KG1 (cell line): ENCODE measurements at places on chromosomes 16 and 17.

GRCh38 chr17:64074704-64075426 is 54.4 kb upstream of the ICAM2 start:
- DNase-seq, result no peak

GRCh38 chr17:43368740-43369506 is 29.9 kb upstream of the ARL4D start:
- DNase-seq, result peak; percentile 76

DNA sequence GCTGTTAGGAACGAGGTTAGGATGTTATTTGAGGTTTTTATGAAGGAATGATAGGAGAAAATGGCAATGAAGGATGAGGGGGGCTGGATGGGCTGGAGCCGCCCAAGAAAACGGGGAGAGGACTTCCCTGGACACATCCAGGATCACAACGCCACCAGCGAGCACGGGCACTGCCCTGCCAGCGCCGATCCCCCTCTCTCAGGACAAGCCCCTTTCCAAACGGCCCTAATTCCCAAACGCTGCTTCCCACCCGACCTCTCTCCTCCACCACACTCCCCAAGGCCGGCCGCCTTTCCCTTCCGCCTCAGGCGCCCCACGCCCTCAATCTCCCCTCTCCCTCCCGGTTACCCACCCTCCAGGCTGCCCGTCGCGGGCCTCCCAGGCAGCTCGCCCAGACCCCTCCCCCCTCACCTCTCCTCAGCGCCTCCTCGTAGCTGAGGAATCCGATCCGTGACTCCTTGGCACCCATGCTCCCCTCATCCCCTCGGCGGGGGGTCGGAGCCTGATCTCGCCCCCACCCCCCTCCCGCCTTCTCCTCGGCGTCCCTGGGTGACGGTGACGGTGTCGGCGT is 377 bp downstream of the USP32 start:
- DNase-seq, result no peak

- DNase-seq, result no peak
Measured at GRCh38 chr17:38613981-38614779, 8.4 kb upstream of the SRCIN1 start.

- no peak for DNase-seq
Measured at GRCh38 chr16:19804538-19805323, 79.9 kb downstream of the GPRC5B start.

DNA sequence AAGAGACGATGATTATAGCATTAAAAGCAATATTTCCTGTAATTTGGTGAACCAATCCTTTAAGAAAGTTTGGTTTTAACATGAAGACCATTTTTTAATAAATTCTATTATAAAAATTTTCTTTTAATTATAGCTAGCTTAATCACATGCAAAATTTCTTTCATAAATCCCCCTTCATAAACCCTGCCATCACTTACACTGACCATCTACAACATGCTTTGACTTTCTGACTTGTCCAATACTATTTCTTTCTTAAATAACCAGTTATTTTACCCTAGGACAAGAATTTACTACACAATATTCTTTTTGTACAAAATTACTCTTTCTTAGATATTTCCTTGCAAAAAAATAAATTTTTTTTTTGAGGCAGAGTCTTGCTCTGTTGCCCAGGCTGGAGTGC is 1334.8 kb downstream of the CDH11 start:
- DNase-seq, result no peak

- no peak for DNase-seq
Measured at GRCh38 chr16:73231944-73232554, 184.1 kb upstream of the ZFHX3 start.

- no peak for DNase-seq
Measured at GRCh38 chr17:7112510-7113108, 2.0 kb downstream of the ASGR2 start.

DNA sequence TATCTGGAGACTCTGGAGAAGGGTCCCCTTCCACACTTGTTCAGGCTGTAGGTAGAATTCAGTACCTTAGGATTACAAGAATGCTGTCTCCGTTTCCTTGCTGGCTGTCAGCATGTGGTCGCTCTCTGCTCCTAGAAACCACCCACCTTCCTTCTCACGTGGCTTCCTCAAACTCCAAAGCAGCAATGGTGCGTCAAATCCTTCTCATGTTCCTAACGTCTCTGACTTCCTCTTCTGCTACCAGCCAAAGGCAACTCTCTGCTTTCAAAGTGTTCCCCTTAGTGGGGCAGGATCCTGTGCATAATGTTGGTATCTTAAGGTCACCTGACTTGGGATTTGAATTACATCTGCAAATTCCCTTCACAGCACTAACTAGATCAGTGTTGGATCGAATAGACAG is 30.9 kb upstream of the DYNLRB2 start:
- DNase-seq, result no peak

DNA sequence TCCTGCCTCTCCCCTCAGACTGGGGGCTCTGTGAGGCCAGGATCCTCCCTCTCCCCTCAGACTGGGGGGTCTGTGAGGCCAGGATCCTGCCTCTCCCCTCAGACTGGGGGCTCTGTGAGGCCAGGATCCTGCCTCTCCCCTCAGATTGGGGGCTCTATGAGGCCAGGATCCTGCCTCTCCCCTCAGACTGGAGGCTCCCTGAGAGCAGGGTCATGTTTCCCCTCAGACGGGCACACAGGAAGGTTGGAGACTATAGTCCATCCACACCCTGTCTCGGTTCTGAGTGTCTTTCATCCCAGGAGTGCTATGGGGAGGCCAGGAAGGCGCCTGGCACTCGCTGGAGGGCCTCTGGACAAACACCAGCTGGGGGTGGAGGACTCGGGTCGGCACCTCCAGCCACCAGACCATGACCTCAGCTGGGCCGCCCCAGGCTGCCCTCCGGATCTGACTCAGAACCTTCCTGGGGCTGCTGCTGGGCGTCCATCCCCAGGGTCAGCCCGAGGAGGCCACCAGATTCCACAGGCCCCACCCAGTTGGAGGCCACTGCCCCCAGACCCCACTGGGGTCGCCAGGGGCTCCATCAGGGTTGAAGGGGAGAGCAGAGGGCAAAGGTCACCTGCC is 21.9 kb upstream of the DLX4 start:
- no peak for DNase-seq

DNA sequence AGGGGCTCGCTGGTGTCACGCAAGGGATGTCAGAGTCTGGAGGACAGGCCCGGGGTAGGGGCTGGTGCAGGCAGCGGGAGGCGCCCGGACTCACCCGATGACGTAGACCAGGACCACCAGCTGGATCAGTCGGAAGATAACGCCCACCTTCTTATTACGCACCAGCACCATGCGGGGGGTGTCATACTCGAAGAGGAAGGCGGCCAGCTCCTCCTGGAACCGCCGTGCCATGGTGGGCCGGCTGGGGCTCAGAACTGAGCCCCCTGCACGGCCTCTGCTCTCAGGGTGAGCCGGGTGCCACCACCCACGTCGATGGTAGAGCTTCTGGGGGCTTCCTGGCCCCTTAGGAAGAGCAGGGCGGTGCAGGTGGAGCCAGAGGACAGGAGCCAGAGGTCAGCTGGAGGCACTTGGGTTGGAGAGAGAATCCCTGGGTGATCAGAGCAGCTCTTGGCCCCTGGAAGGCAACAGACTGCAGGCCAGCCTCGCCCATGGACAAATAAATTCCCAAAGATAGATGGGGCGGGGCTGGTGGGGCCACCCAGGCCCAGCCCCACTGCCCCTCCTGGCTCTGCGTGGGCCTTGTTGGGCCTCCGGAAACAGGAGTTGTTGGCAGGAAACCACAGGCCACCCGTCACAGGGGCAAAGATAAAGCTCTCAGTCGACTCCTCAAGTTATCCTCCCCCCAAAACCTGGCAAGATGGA is at the start of gene P2RX1:
Gene P2RX1, minus strand, starts transcription at position 471 of the 702 bp plus-strand sequence. Its CDS starts 240 bp downstream, at position 231.
- peak; percentile 57 for DNase-seq

GRCh38 chr16:14961405-14962186 is 13.2 kb upstream of the PDXDC1 start:
- no peak for DNase-seq

- DNase-seq, result no peak
Measured at GRCh38 chr16:3761375-3762106, 44.2 kb upstream of the TRAP1 start.

DNA sequence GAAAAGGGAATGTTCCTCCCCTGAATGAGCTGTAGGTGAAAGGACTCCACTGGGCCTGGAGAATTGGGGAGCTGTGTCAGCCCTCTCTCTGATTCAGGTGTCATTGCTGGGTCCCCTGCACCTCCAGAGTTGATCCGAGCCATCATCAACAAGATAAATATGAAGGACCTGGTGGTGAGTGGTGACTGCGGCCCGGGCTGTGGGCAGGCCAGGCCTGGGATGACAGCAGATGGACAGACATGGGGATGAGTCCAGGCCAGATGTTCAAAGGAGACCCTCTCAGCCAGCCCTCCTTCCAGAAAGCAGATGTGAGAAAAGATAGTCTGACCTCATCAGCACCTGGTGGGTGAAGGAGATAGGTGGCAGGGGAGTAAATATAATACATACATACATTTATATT is 4.6 kb downstream of the CHAD start:
- DNase-seq, result no peak

GRCh38 chr17:57767561-57767960 is 22.5 kb upstream of the CCDC182 start:
- no peak for DNase-seq

DNA sequence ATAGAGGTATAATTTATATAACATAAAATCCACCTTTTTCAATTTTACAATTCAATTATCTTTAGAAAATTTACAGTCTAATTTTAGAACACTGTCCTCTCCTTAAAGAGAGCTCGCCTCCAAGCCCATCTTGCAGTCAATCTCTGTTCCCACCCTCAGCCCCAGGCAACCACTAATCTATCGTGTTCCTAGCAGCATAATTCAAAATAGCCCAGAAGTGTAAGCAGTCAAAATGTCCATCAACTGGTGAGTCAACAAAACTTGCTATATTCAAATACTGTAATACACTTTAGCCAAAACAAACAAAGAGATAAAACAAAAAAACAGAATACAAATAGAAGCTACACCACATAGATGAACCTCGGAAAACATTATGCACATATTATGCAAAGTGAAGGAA is 1006.8 kb upstream of the EEF2KMT start:
- no peak for DNase-seq

- DNase-seq, result no peak
Measured at GRCh38 chr17:81738801-81739393, 26.8 kb downstream of the SLC25A10 start.

- DNase-seq, result no peak
Measured at GRCh38 chr17:13113821-13114525, 96.1 kb upstream of the ELAC2 start.

DNA sequence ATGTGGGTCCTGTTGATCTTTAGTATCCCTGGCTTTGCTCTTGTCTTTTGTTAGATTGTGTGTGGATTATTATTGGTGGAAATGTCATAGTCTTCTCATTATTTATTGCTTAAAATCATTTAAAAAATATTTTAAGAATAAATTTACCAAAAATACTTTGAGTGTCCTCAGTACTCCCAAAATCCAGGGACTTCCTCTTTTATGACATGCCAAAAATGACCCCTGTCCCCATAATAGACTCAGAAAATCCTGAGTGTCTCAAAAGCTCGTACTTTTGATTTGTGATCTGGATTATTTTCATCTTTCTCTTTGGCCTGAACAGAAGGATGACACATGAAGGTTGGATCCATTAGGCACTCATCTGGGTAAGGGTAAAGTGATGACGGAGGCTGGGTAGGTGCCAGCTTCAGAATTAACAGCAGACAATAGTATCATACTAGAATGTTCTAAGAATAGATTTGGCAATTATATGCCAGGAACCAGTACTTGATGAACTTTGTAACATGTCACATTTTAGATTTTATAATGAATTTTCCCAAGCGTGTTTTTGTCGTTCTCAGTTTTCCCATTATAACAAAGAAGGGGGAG is 602.2 kb upstream of the CDH8 start:
- DNase-seq, result no peak

- DNase-seq, result no peak
Measured at GRCh38 chr17:16298140-16298662, 55.1 kb downstream of the CENPV start.

GRCh38 chr17:17057057-17057551 is 14.8 kb downstream of the MPRIP start:
- DNase-seq, result no peak

DNA sequence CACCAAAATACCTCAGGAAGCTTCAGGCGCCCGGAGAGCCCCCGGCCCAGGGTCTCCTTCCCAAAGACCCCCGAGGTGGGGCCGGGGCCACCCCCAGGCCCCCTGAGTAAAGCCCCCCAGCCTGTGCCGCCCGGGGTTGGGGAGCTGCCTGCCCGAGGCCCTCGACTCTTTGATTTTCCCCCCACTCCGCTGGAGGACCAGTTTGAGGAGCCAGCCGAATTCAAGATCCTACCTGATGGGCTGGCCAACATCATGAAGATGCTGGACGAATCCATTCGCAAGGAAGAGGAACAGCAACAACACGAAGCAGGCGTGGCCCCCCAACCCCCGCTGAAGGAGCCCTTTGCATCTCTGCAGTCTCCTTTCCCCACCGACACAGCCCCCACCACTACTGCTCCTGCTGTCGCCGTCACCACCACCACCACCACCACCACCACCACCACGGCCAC is 6.7 kb upstream of the TMEM88 start:
- no peak for DNase-seq

- DNase-seq, result no peak
Measured at GRCh38 chr17:9509236-9509816, 66.3 kb downstream of the STX8 start.

- DNase-seq, result no peak
Measured at GRCh38 chr16:68227850-68228553, 7.9 kb downstream of the ESRP2 start.

DNA sequence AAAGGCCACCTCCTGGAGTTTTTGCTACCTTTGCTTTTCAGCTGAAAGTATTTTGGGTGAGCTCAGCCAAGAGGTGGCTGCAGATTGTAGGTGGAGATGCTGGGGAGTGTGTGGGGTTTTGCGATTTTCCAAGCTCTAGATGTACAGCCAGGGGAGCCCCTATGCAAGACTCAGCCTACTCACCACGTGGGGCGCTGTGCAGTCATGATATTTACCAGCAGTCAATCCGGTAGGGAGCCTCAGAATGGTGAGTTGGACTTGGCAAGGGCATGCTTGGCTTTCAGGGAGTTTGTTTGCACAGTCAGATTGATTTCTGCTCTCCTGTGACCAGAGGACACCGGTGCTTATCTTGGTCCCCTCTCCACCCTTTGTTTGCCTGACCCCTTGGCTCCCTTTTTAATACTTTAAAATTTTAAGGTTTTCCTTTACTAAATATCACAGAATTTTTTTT is 175.3 kb downstream of the UTP18 start:
- no peak for DNase-seq

- DNase-seq, result peak; percentile 13
Measured at GRCh38 chr16:48188449-48189102, 32.8 kb upstream of the ABCC12 start.

- DNase-seq, result no peak
Measured at GRCh38 chr16:87835882-87836331, 33.4 kb downstream of the SLC7A5 start.

DNA sequence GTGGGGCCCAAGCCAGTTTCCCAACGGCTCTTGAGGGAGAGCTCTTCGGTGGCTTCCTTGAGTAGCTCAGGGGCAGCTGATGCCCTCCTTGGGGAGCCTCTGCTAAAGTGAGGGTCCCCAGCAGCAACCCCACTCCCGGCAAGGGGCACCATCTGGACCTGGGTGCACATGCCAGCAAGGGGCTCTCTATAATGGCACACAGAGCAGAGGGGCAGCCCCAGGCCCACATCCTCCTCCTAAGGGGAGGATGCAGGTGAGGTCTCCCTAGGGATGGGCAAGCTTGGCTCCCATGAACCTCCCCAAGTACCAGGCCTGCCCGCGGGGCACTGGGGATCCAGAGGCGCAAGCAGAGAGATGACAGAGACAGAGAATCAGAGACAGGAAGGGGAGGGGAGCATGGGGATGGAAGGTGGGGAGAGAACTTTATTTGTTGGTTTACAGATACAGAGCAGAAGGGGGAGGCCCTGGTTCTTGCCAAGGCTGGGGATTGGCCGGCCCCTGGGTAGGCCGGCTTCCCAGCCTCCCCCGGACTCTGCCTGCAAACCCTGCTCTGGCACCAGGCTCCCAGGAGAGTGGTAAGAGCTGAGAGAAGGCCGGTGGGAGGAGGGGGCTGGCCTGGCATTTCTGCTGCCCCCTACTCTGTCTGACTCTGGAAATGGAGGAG is 61.4 kb downstream of the SRCIN1 start:
- DNase-seq, result no peak
